ENCODE measurements at places on chromosomes 12 and 14.

DNA sequence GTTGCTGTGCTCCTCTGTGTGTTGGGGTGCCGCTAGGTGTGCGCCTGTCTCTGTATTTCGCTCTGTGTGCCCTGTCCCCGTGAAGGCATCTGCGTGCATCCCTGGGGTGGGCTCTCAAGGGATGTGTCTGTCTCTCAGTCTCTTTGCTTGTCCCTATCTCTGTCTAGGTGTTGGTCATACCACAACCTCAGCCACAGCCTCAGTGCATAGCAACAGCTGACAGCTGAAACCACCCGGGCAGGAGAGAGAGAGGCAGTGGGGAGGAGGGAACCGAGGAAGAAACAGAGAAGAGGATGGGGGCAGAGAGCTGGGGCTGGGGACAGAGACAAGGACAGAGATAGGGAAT lies 953 bp upstream of the NXPH4 start:
- no peak for DNase-seq

DNA sequence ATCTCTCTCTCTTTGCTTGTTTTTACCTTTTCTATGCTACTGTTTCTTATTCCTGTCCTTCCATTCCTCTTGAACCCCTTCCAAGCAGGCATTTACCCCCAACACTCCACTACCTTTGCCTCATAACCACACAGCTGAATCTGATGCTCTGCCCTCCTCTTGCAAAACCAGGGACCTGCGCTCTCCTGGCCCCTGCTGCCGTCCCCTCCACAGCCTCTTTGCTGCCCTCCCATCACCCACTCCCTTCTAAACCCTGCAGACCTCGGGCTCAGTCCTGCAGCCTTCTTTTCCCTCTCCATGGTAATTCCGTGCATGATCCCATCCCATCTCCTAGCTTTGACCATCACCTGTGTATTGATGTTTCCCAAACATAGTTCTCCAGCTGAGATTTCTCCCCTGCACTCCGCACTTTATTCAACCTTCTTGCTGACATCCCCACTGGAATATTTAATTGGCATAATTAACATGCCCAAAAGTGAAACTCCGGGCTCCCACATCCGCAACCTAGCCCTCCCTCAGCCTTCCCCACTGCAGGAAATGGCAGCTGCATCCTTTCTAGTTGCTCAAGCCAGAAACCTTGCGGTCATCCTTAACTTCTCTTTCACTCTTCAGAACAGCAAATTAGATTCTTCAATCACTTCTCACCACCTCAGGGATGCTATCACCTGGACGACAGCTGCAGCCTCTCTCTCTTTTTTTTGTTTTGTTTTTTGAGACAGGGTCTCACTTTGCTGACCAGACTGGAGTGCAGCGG lies 16.0 kb downstream of the FIGNL2 start:
- DNase-seq = no peak

- no peak for DNase-seq
These were observed 69.3 kb downstream of the MNAT1 start for GRCh38 chr14:60803871-60804270.

DNA sequence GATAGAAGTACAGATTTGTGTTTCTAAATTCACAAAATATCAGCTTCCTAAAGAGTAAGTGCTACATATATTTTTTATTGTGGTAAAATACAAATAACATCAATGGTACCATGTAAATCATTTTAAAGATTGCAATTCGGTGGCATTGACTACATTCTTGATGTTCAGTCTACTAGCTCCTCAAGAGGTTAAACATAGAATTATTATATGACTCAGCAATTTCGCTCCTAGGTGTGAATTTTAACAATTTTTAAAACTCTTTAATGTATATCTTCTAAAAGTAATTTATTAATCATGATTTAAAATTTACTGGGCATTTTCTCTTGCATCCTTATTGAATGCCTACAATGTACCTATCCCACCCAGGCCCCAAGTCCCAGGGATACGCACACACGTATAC lies 29.8 kb upstream of the OAS1 start:
- no peak for DNase-seq

DNA sequence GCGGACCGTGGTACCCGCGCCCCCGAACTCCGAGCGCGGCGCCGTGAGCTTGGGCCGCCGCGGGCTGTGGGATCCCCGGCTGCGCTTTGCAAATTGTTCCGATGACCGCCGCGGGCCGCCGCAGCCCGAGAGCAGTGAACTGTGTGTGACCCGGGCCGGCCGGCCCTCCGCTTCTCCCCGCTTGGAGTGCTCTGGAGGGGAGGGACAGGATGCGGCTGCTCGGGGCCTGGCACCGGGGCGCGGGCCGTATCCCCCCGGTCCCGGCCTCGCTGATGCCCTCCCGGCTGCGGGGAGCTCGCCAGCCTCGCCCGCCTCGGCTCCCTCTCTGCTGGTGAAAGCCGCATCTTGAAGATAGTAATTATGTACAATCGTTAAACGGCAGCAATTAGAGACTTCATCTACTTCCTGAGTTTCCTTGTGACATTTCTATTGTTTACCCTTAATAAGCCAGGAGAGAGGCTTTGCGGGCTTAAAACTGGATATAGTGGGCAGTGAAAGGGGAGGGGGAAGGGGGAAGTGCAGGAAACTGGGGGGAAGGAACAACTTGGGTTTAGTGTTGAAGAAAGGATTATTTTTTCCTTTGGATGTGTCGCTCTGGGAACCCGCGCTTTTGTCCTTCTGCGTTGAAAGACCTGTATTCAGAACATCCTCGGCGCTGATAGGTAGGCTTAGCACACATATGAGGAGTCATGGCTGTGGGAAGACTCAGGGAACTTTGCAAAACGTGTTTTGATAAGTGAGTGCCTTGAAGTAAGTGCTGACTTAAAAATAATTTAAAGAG lies 1.2 kb downstream of the PELI2 start:
- no peak for DNase-seq

- DNase-seq = no peak
These were observed 6.4 kb upstream of the ENDOU start for GRCh38 chr12:47731723-47732122.

GRCh38 chr14:95597784-95598211 lies 62.9 kb downstream of the GLRX5 start:
- DNase-seq = no peak

GRCh38 chr14:67768219-67768618 lies 48.2 kb downstream of the ZFYVE26 start:
- DNase-seq = no peak

DNA sequence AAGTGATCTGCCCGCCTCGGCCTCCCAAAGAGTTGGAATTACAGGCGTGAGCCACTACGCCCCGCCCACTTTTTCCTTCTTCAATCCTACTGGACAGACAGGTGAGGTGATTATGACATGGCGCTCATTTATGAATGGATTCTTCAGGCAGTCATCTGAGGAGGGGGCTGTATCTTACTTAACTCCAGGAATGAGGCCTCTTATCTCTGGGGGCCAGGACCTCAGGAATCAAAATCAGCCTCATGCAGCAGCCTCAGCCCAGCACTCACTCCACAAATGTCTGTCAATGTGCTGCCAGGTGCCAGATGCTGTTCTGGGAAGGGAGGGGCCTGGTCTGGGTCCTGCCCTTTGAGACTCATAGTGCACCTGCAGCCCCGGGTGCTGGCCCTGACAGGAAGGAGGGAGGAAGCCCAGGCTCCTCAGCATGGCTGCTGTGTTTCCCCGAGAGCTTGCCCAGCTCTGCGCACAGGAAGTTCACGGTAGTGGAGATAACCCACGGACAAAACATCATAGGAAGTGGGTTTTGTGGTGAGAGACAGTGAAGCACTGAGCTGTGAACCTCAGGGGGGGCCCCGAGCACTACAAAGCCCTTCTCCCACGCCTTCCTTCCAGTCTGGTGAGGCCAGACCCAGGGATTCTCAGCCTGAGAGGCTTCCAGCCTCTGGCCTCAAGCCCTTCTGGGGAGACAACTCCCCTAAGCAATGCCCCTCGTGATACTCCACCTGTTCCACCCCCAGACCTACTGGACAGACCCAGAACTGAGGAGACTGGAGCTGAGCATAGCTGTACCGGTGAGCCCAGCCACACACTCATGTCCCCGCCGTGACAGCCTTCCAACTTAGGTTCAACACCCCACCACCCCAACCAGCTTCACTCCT lies 22.3 kb downstream of the GALNT6 start:
- DNase-seq = no peak

GRCh38 chr12:6158255-6158654 lies 33.8 kb upstream of the VWF start:
- DNase-seq = no peak

DNA sequence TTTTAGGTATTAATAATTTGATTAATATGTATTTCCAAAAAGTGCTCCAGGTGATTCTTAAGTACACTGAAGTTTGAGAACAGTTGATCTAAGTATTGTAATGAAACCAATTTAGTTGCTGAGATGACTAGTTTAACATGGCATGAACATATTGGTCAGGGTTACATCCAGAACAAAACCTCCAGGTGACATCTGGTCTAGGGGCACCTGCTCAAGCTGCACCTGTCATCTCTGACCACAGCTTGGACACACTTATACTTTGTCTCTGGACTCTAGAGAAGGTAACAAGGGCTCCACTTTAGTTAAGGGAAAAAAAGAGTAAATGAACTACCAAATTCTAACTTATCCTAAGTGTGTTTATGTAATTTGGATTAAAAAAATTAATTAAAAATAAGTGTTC lies 8.1 kb downstream of the ARID2 start:
- no peak for DNase-seq

DNA sequence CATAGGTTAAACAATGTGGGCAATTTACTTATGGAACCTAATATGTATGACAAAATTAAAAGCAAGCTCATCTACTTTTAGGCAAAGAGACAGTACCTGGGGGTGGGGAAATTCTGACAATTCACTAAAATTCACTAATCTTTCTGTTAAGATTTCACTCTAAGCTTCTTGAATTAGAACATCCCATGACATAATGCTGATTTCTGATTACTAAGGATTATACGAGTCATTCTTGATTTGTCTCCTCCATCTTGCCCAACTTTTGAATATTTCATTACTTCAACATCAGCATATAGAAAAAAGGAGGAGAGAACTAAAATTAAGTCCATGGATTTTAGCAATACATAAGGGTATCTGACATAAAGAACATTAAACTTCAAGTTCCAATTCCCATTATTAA lies 2.4 kb downstream of the CEP83 start:
- DNase-seq = no peak

- no peak for DNase-seq
These were observed 53.0 kb downstream of the TRIM9 start for GRCh38 chr14:51041883-51042282.

GRCh38 chr12:117377758-117378157 lies 16.3 kb upstream of the NOS1 start:
- peak; percentile 26 for DNase-seq

DNA sequence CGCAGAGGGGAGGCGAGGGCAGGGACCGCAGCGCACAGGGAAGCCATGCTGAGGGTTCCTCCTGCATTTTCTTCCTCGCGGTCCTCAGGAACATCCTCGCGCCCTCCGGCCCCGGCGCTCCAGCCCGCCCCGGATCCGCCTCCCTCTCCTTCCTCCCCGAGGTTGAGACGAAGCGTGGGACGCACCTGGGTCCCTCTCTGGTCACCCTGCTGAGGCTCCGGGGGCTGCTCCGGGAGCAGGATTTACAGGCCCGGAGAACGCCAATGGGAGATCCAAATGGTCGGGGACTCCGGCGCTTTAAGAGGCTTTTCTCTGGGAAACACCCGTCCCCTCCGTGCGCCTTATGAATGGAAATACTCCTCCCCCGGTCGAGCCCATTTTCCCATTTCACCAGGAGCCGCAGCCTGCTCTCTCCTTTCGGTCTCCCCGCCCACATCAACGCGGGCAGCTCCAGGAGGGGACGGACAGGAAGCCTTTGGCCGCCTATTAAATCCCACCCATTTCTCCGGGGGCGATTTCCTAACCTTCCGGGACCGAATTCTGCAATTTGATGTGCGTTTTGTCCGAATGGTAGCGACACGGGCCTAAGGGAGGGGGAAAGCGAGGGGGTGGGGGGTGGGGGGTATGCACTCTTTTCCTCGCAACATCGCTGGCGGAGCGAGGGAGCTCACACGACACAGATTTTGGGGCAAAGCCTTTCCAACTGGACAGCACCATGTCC lies at the start of gene UNC79:
UNC79 (plus strand) TSS at position 625 of the 721 bp plus-strand sequence; CDS start at position 716, 91 bp downstream.
- DNase-seq = no peak

- no peak for DNase-seq
These were observed 160.5 kb downstream of the BTG1 start for GRCh38 chr12:91985002-91985787.

DNA sequence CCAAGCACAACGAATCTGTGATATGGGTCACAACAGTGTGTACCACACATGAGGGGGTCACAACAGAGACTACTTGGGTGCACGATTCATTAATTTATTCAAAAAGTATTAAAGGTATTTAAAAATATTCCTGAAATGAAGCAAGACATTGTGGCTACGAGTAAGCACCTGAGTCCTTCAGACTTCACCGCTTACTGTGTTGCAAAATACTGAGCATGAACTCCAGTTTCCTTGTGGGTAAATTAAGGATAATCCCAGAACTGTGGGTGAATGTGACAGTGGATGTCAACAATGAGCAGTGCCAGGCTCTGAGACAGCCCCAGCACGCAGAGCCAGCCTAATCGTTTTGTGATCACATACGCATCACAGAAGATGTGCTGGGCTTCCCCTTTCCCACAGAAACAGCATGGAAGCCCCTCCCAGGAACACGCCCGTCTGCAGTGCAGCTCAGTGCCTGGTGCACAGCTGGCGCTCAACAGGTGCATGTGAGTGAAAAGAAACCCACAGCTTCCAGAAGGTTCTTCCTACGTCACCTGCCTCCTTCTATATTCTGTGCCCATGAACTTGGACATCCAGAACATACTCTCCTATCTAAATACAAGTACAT lies 29.1 kb downstream of the CDC42BPB start:
- no peak for DNase-seq

DNA sequence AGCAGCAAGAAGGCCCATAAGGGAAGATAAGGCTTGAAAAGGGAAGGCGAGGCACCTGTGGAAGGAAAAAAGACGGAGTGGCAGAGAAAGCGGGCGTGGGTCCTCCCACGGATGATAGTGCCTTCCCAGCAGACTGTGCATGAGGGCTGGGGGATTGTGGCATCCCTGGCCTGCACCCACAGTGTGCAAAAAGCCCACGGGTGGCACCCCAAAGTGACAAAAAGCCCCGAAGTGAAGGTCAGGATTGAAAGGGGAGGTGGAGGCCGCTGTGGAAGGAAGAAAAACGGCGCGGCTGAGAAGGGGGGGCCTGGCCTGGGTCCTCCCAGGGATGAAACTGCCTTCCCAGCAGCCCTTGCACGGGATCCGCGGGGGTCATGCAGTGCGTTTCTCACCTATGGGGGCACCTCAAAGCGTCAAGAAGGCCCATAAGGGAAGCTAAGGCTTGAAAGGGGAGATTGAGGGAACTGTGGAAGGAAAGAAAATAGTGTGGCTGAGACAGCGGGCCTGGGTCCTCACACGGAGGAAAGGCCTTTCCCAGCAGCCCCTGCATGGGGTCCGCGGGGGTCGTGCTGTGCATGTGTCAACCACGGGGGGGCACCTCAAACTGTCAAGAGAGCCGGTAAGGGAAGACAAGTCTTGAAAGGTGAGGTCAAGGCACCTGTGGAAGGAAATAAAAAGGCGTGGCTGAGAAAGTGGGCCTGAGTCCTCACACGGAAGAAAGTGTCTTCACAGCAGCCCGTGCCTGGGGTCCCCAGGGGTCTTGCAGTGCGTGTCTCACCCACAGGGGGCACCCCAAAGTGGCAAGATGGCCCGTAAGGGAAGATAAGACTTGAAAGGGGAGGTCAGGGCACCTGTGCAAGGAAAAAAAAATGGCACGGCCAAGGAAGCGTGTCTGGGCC lies 274.1 kb downstream of the ALG10 start:
- no peak for DNase-seq
